ENCODE measurements at places on chromosomes 7 and 10.

GRCh38 chr10:15541376-15541775 lies 170.3 kb upstream of the FAM171A1 start:
- DNase-seq: no peak

GRCh38 chr10:94274142-94274787 lies 88.5 kb downstream of the NOC3L start:
- peak; percentile 74 for DNase-seq

DNA sequence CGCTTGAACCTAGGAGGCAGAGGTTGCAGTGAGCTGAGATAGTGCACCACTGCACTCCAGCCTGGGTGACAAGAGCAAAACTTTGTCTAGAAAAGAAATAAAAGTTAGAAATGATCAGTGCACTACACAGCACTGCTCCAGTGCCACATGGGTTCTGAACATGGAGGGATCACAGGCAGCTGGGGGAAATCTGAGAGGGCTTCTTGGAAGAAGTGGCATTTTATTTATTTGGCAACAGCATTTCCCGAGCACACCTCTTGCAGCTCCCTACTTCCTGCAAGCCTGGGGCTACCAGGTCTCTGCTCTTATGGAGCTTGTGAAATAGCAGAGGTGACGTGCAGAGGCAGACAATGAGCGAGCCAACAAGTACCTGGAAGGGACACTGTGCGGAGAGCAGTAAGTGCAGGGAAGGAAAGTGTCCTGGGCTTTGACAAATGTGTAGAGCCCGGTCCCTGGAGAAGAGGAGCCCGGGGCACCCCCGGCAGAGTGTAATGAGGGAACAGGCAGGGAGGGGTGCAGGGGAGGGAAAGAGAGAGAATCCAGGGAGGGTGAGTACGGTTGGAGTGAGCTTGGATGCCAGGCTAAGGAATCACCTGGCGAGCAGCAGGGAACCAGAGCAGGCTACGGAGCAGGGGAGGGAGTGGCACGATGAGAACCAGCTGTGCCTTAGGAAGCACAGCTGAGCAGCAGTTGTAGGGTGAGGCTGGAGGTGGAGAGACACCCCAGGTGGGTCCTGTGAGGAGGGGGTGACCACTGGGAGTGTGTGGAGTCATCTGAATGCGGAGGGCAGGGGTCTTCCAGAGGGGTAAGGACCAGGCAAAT lies 104.6 kb upstream of the CTBP2 start:
- no peak for DNase-seq

DNA sequence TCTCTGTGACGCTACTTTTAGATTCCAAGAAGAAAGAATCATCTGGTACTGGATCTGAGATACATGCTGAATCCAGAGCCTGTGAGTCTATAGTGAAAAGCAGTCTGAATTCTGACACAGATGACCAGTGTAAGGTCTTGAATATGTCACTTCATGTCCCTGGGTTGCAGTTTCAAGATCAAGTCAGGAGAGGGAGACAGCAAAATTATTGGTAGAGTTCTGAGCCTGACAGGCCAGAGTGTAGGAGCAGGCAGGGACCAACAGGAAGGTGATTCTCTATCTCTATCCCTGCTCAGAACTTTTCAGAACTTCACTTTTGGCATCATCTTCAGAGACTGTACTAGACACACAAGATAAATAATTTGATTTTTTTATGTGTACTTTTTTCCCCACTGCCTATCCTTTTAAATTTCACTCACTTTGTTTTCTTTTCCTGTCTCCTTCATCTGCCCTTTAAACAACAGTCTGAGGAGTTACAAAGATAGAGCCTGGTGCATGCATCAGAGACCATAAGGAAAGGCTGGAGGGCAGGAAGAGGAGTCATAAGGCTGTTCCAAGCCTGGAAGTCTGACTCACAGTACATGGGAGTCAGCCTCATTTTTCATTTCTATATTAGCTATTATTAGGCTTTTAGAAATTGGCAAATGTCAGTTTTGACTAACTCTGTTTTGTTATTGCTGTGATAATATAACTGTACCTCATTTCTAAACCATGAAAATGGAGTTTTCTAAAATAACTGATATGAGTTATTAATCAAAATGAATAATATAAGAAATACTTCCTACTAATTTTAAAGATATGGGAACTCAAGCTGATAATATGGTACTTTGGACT lies 120.2 kb upstream of the TMEM229A start:
- DNase-seq: peak; percentile 34

DNA sequence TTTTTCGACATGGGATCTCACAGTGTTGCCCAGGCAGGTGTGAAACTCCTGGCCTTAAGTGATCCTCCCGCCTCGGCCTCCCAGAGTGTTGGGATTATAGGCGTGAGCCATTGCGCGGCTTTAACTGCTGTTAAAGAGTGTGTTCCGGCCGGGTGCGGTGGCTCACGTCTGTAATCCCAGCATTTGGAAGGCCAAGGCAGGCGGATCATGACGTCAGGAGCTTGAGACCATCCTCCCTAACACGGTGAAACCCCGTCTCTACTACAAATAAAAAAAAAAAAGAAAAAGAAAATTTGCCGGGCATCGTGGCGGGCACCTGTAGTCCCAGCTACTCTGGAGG lies 1.1 kb downstream of the RABGEF1 start:
- peak; percentile 54 for DNase-seq
